ENCODE measurements at places on chromosomes 4 and X.
A peak's percentile ranks its signal among the peaks of the same experiment; 100 is the strongest.

GRCh38 chr4:40662962-40663604, 33.4 kb upstream of the RBM47 start:
- no peak for DNase-seq

DNA sequence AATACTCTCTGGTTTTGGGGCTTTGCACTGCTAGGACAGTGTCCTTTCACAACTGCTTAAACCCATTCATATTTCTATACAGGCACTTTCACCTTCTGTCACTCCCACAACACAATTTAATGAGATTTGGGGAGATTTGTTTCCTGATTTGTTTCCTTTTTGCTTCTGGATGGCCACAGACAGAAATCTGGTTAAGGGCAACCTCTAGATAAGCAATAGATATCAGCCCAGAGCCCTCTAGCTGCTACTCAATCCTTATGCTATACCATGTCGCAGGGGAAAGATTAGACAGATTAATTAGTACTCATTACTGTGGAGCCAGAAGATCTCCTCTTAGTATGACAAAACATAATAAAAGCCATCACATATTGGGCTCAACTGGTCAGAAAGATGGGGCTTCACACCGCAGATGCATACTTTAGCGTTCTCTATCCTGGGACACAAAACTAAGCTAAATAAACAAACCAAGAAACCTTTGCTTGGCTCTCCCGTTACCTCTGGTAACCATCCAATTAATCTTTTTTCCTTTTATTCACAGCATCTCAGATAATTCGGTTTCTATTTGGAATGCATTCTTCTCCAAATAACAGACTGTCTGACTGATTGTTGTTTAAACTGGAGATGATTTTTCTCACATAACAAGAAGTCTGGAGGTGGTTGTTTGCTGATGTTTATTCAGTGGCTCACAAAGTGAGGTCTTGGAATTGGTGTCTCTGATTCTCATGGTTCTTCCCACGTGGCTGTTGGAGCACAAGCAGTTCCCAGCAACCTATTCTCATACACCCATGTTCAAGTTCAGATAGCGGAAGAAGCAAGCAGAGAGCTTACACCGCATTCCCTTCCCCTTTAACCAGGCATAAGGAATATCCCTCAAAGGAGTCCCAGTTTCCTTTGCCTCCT, 41.0 kb upstream of the ZNF330 start:
- DNase-seq: no peak

DNA sequence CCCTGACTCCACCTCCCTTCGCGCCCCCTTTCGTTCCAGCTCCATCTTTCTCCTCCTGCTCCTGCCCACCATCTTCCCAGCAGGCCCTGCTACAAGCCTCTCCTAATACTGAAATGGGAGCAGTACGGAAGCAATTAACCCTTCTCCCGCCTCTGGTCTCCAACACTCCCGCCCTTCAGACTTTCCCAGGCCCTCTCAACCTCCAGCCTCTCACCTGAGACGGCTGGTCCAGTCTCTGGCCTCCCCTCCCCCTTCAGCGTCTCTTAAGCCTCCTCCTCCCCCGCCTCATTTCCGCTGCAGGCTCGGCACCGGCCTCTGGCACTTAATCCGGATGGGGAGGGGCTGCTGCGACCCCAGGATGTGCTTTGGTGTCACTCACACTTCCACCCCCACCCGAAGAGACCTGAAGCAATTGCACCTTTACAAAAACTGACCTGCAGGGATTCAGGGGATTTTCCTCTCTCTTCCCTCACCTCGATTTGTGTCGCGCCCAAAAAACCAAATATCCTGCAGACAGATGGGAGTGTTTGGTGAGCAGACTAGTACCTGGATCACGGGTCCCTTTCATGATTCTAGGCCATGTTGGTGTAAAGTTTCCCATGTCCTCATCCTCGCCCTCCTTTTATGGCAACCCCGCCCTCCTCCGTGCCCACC, 657 bp downstream of the TCEAL8 start:
- DNase-seq: peak; percentile 6

- DNase-seq: no peak
Measured at GRCh38 chr4:157217708-157218107, 2.8 kb upstream of the GRIA2 start.

- no peak for DNase-seq
Measured at GRCh38 chrX:119290476-119290875, 54.4 kb downstream of the PGRMC1 start.

DNA sequence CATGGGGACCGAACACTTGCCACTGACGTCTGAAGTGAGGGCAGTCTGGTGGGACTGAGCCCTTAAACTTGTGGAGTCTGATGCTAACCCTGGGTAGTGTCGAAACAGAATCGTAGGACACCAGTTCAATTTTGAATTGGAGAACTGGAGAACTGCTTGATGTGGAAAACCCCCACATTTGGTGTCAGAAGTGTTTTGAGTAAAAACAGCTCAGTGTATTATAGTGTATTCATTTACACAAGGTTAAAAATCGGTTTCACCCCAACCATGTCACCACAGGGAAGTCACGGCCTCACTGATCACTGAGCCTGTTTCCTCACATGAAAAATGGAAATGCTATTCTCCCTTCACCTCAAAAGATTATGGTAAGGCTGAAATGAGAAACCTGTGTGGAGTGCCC, 21.9 kb downstream of the PIN4 start:
- no peak for DNase-seq

- no peak for DNase-seq
Measured at GRCh38 chrX:106933538-106933961, 13.3 kb downstream of the CLDN2 start.

DNA sequence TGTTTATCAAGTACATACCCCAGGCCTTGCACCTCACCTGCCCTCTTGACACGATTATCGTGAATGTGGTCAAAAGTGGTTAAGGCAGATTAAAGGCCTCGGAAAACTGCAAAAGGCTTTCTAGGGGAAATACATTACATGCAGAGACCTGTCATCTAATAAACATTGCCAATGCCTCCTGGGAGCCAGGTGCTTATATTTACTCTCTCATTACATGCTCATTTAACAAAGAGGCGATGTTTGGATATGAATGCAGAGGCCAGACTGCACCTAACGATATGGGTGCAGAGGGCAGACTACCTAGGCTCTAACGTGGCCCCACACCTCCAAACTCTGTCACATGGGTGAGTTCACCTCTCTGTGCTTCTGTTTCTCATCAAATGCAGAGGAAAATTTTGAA, 14.5 kb downstream of the CRMP1 start:
- DNase-seq: no peak

DNA sequence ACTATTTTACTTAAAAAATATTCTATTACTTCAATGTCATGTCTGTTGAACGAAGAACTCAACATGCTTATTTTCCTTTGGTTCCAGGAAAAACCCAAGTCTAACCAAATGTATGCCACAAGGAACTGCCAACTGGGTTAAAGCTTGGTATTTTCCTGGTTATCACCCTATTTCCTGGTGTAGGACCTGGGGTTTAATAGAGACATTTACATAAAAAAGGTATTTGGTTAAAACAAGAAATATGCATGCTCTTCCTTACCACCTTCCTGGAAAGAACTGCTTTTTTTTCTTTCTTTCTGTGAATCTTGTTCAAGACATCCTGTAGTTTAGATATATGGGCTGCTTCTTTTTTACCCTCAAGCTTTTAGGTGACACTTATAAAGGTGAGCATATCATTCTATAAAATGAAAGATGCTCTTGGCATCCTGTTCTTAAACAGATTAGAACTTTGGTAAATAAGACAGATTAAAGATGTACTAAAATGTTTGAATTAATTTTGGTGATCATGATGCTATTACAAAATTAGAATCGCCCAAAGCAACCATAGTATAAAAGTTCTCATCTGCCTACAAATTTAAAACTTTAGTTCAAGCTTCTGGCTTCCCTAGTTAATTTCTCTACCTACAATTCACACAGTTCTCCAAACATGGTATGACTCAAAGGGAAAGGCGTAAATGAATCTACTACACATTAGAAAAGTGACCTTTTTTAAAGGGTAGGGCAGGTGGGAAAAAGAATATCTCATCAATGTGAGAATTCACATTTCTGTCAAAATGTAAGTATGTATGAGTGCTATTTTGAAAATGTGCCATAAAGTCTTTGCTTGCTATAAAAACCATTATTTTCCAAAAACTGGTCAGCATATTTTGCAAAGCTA, 103.5 kb downstream of the CNOT6L start:
- DNase-seq: no peak

- DNase-seq: no peak
Measured at GRCh38 chr4:7902826-7903225, 36.8 kb downstream of the AFAP1 start.

GRCh38 chr4:143441678-143442077, 71.8 kb upstream of the SMARCA5 start:
- DNase-seq: no peak

DNA sequence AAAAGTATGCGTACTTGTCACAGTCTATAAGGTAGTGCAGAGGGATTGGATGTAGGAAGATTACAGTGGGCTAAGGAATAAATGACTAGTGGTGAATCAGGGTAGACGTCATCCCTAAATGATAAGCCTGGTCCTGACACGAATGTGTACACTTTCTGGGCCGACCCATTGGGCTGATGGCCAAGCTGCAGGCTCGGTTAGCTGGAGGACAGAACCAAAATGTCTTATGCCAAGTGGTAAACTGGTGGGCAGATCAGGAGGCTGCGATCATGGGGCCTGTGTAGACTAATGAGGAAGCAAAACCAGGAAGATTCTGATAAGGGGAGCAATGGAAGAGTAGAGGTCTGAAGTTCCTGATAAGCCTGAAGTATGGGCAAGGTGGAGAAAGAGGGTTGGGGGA, 272.8 kb upstream of the GATB start:
- no peak for DNase-seq

DNA sequence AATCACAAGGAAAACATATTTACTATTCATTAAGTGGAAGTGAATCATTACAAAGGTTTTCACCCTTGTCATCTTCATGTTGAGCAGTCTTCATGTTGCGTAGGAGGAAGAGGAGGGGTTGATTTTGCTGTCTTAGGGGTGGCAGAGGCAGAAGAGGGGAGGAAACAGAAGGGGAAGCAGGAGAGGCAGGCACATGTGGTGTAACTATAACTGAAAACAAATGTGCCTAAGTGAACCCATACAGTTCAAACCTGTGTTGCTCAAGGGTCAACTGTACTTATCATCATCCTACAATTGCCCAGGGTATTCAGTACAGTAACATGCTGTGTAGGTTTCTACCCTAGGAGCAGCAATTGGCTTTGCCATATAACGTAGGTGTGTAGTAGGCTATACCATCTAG, 47.2 kb downstream of the SYNPO2 start:
- DNase-seq: no peak

DNA sequence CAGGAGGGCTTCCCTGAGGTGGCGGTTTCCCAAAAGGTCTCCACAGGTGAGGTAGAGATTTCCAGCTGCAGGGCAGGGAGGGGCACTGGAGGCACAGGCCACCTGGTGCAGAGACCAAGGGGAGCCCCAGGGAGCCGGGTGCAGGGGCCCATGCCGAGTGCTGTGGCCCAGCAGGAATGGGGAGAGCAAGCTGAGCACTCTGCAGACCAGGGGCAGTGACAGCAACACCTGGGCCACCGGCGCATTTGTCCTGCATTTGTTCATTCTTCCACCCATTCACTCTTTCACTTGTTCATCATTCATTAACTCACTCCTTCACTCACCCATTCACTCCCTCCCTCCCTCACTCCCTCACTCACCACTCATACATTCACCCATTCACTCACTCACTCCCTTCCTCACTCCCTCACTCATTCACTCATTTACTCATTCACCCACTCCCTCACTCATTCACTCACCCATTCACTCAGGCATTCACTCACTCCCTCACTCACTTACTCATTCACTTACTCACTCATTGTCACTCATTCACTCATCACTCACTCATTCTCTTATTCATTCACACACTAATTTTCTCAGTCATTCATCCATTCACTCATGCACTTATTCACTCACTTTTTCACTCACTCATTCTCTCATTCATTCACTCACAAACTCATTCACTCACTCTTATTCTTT, 16.3 kb downstream of the CPZ start:
- no peak for DNase-seq

DNA sequence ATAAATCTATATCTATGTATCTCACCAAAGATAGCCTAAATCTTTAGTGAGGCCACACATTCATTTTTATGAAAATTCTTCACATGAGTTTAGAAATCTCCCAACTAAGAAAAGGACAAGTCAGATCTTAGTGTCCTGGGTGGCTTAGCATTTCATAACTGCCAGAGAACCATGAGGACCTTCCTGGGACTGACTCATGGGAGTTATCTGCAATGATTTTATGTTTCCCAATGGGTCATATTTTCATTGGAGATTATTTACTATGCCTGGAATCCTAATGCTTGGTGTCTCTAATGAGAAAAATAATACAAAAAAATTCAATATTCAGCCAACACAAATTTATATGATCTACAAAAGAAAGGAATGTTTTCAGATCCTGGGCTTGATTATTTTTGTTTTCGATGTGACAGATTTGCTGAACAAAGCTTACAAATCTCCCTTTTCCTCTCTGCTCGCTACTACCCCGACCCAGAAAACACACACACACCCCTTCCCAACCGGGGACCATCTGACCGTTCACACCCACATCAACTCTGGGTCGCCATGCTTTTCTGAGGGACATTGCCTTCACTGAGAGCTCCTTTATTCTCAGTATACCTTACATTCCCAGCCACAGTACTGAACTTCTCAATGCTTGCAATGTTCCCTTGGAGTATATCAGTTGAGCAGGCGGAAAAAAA, 40.1 kb downstream of the SORBS2 start:
- DNase-seq: no peak

- no peak for DNase-seq
Measured at GRCh38 chr4:76543378-76543777, 108.3 kb downstream of the SHROOM3 start.

GRCh38 chr4:38390969-38391545, 272.9 kb upstream of the KLF3 start:
- no peak for DNase-seq

DNA sequence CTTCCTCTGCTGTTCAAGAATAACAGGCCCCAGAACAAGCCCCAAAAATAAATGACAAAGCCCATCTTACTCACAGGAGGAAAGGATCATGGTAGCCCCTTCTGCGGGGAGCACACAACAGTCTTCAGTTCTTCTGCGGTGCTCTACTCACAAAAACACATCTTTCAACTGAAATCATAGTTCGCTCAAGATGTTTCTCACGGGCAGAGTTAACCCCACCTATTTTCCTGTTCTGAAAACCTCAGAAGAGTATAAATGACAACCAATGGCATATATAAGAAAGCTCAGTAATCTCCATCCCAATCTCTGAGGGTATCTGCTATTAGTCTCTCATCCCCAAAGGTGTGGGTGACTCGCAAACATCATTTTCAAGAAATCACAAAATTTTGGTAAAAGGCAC, at the start of gene TXK:
TSS of gene TXK (minus strand) at position 170 of the 400 bp plus-strand sequence. CDS start at position 90, 80 bp downstream.
- no peak for DNase-seq

Measured in effector CD8-positive, alpha-beta T cell (primary cell).